ENCODE measurements at places on chromosomes 5 and 9.

DNA sequence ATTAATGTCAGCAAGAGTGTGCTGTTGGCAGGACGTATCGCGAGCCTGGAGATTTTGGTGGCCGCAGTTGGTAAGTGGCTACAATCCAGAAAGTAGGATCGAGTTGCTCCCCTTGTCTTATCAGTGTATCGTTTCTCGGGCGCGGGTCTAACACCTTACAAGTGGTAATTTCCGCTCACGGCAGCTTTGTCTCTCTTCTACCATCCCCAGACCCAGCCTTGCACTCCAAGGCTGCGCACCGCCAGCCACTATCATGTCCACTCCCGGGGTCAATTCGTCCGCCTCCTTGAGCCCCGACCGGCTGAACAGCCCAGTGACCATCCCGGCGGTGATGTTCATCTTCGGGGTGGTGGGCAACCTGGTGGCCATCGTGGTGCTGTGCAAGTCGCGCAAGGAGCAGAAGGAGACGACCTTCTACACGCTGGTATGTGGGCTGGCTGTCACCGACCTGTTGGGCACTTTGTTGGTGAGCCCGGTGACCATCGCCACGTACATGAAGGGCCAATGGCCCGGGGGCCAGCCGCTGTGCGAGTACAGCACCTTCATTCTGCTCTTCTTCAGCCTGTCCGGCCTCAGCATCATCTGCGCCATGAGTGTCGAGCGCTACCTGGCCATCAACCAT is 1.1 kb downstream of the PTGER4 start:
- DNase-seq = no peak

GRCh38 chr5:178483620-178484019 is 106.6 kb downstream of the COL23A1 start:
- no peak for DNase-seq

DNA sequence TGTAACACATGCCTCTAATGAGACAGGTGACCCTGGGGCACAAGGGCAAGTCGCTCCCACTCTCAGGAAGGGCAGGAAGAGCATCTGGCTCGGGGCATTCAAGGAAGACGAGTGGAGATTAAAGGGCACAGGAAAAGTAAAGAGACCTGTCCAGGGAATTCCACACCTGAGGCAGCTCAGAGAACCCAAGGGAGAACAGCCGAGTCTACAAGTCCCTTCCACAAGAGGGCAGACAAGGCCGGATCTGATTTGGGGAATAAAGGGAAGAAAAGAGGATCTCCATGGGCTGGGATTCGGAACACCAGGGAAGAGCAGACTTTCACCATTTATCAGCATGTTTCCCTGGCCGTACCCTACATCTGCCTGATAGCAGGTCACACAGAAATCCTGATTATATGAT is 28.1 kb downstream of the GPX3 start:
- DNase-seq = no peak

GRCh38 chr5:37850226-37850865 is 10.5 kb upstream of the GDNF start:
- no peak for DNase-seq

- no peak for DNase-seq
Measured at GRCh38 chr9:115277301-115277700, 159.3 kb upstream of the TNC start.

DNA sequence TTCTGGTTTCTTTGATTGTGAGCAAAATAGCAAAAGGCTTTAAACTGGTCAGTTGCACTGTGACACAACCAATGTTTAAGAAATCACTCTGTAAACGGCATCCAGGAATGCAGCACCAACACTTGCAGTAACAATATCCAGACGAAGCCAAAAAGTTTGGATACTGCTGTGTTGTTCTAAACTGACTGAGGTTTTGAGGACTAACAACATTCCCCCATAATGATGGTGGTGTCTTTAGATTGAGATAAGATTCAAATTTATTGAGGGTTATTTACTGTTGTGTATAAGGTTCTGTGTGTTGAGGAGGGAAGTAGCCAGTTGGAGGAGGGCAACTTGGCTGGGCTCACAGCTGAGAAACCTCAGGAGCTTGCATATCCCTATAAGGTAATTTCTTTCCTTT is 353.6 kb downstream of the BNC2 start:
- no peak for DNase-seq

- no peak for DNase-seq
Measured at GRCh38 chr9:132108728-132109127, 29.1 kb upstream of the MED27 start.

- no peak for DNase-seq
Measured at GRCh38 chr9:7125231-7125630, 367.5 kb downstream of the KDM4C start.

GRCh38 chr5:27491047-27491446 is 452.7 kb upstream of the CDH9 start:
- DNase-seq = no peak
